ENCODE measurements at places on chromosomes 16 and 17.

GRCh38 chr17:50697062-50697461 is 10.7 kb downstream of the ANKRD40 start:
- no peak for DNase-seq

DNA sequence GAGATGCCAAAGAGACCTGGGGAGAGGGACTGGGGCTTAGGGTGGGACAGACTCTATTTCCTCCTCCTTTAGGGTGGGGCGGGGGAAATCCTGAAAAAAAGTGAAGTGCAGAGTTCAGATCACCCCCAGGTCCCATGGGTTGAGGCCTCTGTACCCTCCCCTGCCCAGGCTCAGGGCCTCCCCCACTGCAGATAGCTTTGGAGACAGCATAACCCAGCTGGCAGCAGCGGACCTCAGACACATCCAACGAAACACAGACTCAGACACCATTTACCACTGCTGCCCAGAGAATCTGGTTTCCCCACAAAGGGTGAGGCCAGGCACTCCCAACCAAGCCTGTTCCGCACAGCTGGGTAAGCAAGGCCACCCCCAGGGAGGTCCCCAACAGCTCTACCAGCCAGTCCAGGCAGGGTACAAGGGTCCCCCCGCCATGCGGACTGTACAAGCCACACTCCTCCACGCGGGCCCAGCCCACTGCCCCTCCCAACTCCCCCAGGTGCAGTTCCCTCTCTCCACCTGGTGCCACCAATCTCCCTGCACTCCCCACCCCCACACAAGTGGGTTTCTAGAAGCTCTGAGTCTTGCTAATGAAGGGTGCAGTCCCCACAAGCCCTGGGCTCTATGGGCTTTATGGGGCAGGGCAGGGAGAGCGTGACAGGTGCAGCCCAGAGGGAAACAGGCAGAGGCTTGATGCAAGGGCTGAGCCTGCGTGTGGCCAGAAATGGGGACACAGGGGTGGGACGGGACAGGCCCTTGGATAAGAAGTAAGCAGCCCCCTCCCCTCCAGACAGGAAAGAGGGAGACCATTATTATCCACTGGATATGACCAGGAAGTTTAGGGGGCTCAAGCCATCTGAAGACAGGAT is 8.9 kb downstream of the RHBDF2 start:
- DNase-seq, result no peak

DNA sequence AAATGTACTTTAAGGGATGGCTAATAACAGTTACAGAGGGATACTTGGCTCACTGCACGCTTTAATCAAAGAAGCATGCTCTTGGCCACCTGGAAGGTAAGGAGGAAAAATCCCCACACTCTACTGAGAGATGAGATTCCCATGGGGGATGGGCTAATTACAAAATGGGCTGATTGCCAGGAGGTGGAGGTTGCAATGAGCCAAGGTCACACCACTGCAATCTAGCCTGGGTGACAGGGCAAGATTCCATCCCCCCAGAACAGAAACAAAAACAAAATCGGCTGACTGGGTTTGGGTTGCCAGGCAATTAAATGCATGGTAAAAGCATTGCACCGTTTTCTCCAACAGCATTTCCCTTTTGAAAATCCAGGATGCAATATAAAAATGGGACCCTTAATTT is 18.0 kb downstream of the N4BP1 start:
- no peak for DNase-seq

- DNase-seq, result no peak
Observed at GRCh38 chr17:57871863-57872262, 22.0 kb upstream of the MRPS23 start.

- DNase-seq, result no peak
Observed at GRCh38 chr17:13346081-13346533, 255.6 kb downstream of the HS3ST3A1 start.

Measured in activated T-cell treated with anti-CD3 and anti-CD28 coated beads for 48 hours (primary cell).